ENCODE measurements at places on chromosomes 3 and 15. TPM values are rescaled to one million over a fixed set of nuclear protein-coding genes. Genes with fewer than 3 reads are reported as not detected.

The EXD1 gene
- 0.70 TPM for total RNA-seq

The PARP15 gene
- 0.07 TPM for total RNA-seq

The EFCC1 gene
- 0.24 TPM for total RNA-seq

The GUCA1C gene
- total RNA-seq, result not detected

The CDC25A gene
- total RNA-seq, result 10.5 TPM

The IL17RD gene
- 7.9 TPM for total RNA-seq

The TOPBP1 gene
- total RNA-seq, result 52.2 TPM

The SERINC4 gene
- 0.46 TPM for total RNA-seq

The SLC30A4 gene
- total RNA-seq, result 2.7 TPM

The SLC2A2 gene
- not detected for total RNA-seq

The FOXB1 gene
- 2.2 TPM for total RNA-seq

GRCh38 chr3:32571192-32571485 lies 481 bp upstream of the DYNC1LI1 start:
- peak overlapping the region; percentile 78 for H3K27ac ChIP-seq
- H3K4me3 ChIP-seq, result peak overlapping the region; percentile 78
- peak; percentile 34 for DNase-seq
- peaks cover 8% of the 10 kb centered on the region for H3K4me1 ChIP-seq
- no peaks in the 10 kb centered on the region for H3K36me3 ChIP-seq
- H3K27me3 ChIP-seq, result no peaks in the 10 kb centered on the region

DNA sequence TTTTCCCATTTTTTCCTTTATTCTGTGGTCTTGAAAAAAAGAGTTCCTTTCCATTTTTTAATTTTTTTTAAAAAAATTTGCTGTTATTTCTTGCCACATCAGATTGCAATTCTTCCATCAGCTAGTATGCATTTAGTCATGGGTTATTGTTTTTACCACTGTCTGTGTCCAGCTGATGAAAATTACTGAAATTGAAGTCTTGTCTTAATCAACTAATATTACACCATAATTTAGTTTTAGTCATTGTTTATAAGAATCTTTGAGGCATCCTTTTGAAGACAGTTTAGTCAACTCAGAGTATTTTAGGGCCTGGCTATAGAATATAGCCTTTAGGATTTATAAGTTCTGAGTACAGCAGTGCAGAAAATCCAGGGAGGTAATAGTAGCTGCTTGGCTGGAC lies 172.1 kb downstream of the LRTM1 start:
- H3K27me3 ChIP-seq, result peaks cover 15% of the 10 kb centered on the region
- no peak overlapping the region for H3K4me3 ChIP-seq
- no peak overlapping the region for H3K27ac ChIP-seq

GRCh38 chr3:194051366-194052149 lies 84.4 kb upstream of the HES1 start:
- H3K27me3 ChIP-seq, result no peaks in the 10 kb centered on the region
- DNase-seq, result no peak
- H3K4me1 ChIP-seq, result peaks cover 4% of the 10 kb centered on the region

DNA sequence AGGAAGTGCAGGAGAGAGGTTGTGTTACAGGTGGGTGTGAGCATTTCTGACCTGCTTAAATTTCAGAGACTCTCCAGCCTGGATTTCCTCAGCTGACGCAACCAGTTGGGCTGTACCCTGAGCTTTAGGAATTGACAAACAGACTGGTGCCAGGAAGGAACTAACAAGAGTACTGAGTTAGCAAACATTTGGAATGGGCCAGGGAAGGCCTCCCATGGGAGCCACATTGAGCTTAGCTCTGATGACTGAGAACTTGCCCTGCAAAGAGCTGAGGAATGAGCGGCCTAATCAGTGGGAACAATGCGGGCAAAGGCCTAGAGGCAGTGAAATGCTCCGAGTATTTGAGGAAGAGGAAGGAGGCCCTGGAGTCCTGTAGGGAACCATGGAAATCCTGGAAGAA lies 254.2 kb downstream of the FEZF2 start:
- H3K36me3 ChIP-seq, result no peaks in the 10 kb centered on the region
- no peak overlapping the region for H3K4me3 ChIP-seq
- no peaks in the 10 kb centered on the region for H3K4me1 ChIP-seq

DNA sequence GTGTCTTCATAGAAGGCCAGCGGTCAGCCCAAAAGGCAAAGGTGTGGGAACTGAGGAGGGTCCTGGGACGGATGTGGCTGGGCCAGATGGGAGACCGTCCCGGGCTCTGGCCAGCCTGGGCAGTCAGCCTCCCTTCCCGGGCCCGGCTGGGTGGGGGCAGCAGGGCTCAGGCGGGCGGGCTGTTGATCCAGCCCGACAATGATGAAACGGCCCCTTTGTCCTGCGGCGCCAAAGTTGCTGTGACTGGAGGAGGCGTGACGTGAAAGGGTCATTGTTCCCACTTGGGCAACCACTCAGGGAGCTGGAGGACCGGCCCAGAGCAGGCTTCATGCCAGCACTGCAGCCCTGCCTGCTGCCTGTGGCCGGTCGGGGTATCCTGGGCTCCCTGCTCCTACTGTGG lies 16.5 kb downstream of the DUSP7 start:
- H3K27me3 ChIP-seq, result no peaks in the 10 kb centered on the region
- no peak for DNase-seq
- H3K36me3 ChIP-seq, result no peaks in the 10 kb centered on the region
- H3K4me3 ChIP-seq, result no peak overlapping the region
- no peak overlapping the region for H3K27ac ChIP-seq

GRCh38 chr15:25894371-25894902 lies 31.3 kb upstream of the ATP10A start:
- no peak for DNase-seq
- H3K27ac ChIP-seq, result no peak overlapping the region
- no peaks in the 10 kb centered on the region for H3K36me3 ChIP-seq

DNA sequence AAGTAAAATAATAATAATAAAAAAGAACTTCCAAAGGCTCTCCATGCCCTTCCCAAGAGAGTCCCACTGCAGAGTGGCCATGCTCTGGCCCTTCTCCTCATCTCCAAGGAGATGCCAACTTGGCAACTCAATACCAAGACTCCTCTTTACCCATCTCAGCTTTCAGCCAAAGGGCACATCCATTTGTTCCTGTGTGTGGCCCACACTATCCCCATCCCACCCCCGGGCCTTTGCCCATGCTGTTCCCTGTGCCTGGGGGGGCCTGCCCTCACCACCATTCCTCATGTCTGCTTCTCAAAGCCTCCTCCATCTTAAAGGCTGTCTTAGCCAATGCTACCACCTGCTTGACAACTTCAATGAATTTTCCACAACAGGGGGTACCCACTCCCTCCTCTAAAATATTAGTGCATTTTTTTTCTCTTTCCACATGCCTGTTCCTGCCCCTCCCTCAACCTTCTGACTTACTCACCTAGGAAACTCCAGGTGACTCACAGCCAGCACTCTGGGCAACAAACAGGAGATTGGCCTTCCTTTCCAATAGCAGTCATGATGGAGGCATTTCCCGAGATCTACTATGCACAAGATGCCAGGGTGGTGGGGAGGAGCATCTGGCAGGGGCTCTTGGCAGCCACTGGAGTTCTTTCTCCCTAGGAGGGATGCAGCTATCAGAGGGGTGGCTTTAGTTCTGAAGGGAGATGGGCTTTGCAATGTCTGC lies 109.4 kb upstream of the SMAD3 start:
- DNase-seq, result peak; percentile 75
- peaks cover 23% of the 10 kb centered on the region for H3K4me1 ChIP-seq
- H3K27ac ChIP-seq, result peak overlapping the region; percentile 62
- no peak overlapping the region for H3K4me3 ChIP-seq

DNA sequence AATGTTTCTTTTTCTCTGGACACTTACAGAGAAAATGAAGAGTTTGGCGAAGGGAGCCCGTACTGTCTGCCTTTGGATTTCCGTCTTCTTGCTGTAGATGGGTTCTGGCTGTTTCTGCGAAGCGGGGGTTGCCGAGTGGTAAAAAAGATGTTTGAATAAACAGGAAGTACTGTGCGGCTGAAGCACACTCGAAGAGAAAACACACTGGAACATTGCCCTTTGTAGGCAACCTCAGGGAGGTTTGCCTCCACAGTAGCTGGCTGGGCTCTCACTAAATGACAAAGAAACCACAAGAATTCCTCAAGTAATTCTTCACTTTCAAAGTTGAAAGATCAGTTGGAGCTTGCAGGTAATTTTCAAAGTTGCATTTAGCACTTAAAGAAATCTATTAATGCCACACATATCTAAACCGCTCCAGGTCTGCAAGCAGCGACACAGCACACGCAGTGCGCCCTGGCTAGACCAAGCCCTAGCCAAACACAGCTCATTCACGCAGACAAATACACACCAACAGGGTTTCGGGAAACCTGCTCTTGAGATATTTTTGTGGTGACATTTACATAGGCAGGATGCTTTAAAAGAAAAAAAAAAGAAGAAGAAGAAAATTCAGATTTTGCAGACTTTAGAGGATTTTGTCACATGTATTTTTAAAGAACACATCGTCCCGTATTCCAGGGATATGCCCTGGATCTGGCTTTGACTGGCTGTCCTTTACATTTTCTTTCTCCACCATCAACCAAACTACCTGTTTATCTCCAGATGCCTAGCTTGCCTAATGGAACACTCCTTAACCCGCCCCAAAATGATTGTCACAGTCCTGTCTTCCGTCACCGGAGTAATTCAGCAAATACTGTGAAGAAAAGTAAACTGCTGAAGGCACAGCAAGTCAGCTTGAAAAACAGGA lies 452.8 kb downstream of the FOXP1 start:
- no peaks in the 10 kb centered on the region for H3K27me3 ChIP-seq
- H3K4me3 ChIP-seq, result no peak overlapping the region
- no peak for DNase-seq
- H3K27ac ChIP-seq, result no peak overlapping the region
- no peaks in the 10 kb centered on the region for H3K4me1 ChIP-seq

GRCh38 chr3:29827756-29828155 lies 546.9 kb downstream of the RBMS3 start:
- no peaks in the 10 kb centered on the region for H3K4me1 ChIP-seq
- no peaks in the 10 kb centered on the region for H3K27me3 ChIP-seq
- H3K36me3 ChIP-seq, result no peaks in the 10 kb centered on the region
- H3K27ac ChIP-seq, result no peak overlapping the region

- no peak for DNase-seq
- no peak overlapping the region for H3K4me3 ChIP-seq
- no peaks in the 10 kb centered on the region for H3K36me3 ChIP-seq
- no peak overlapping the region for H3K27ac ChIP-seq
Observed at GRCh38 chr3:10553591-10554235, 48.3 kb upstream of the ATP2B2 start.

DNA sequence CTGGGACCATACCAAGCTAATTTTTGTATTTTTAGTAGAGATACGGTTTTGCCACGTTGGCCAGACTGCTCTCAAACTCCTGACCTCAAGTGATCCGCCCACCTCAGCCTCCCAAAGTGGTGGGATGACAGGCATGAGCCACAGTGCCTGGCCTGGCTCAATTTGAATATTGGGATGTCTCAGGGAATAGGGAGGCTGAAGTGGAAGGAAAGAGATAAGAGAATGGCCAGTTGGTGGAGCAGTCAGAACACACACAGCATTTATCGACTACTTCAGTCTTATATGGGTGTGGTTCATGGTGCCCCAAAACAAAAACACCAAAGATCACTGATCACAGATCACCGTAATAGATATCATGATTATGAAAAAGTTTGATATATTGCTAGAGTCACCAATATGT lies 144.4 kb downstream of the GMNC start:
- H3K4me3 ChIP-seq, result no peak overlapping the region
- no peak for DNase-seq
- H3K4me1 ChIP-seq, result no peaks in the 10 kb centered on the region
- H3K27me3 ChIP-seq, result no peaks in the 10 kb centered on the region
- no peak overlapping the region for H3K27ac ChIP-seq
- H3K36me3 ChIP-seq, result no peaks in the 10 kb centered on the region

- no peak for DNase-seq
- H3K27ac ChIP-seq, result no peak overlapping the region
- H3K36me3 ChIP-seq, result no peaks in the 10 kb centered on the region
- H3K27me3 ChIP-seq, result 0 out of 2 replicates have a peak, but pooled peaks cover 5% of the 10 kb centered on the region
Observed at GRCh38 chr3:133927540-133928066, 31.9 kb upstream of the RAB6B start.

GRCh38 chr15:73125219-73125618 lies 73.0 kb downstream of the NEO1 start:
- no peaks in the 10 kb centered on the region for H3K4me1 ChIP-seq
- H3K27me3 ChIP-seq, result no peaks in the 10 kb centered on the region
- no peak overlapping the region for H3K27ac ChIP-seq
- no peak overlapping the region for H3K4me3 ChIP-seq
- no peak for DNase-seq

- H3K27me3 ChIP-seq, result no peaks in the 10 kb centered on the region
- no peaks in the 10 kb centered on the region for H3K4me1 ChIP-seq
- DNase-seq, result no peak
- no peaks in the 10 kb centered on the region for H3K36me3 ChIP-seq
- no peak overlapping the region for H3K27ac ChIP-seq
Observed at GRCh38 chr3:32531010-32531647, 28.5 kb upstream of the CMTM6 start.

GRCh38 chr15:67520321-67521028 lies 456 bp upstream of the C15orf61 start:
- H3K4me1 ChIP-seq, result peaks cover 17% of the 10 kb centered on the region
- peak overlapping the region; percentile 67 for H3K27ac ChIP-seq
- peak overlapping the region; percentile 83 for H3K4me3 ChIP-seq
- no peaks in the 10 kb centered on the region for H3K27me3 ChIP-seq
- no peak for DNase-seq
